ENCODE measurements at places on chromosomes 5 and 9.

DNA sequence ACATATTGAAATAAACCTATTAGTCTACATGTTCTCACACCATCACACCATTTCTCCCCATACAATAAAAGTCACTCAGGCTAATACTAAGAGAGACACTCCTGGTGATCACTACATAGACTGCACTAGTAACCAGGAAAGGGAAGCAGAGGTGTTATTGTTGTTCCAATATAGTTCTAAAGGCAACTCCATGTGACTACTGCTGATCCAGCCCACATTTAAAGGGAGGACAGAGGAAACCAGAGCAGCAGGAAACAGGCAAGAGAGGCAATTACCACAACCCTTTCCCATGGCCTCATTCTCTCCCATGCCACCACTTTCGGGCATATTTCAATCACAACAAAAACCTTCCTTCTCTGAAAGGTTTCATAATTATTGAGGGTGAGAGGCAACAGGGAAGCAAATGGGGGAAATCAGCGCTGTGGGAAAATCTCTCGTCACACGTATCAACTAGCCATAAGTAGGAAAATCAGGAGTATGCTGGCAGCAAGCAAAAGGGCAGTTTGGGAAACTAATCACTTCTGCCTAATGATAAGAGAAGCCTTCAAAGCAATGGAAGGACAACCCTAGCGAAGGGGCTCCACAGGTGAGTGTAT is 1.8 kb downstream of the UBAP2 start:
- no peak for DNase-seq

DNA sequence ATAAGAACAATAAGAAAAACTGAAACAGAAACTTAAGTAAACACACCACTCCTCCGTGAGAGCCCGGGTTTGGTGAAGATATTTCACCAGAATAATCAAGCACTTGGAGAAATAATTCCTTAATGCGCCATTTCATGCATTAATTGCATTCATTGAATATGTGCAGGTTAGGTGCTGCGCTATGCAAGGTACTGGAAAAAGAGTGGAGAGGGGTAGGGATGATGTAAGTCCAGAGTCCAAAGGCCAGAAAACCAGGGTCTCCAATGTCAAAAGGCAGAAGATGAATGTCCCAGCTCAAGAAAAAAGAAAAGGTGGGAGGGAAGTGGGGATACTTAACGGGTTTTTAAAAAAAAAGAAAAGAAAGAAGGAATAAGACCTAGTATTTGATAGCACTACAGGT is 669 bp upstream of the ZFP37 start:
- no peak for DNase-seq

- no peak for DNase-seq
Measured at GRCh38 chr9:106708475-106709146, 154.4 kb upstream of the ZNF462 start.

DNA sequence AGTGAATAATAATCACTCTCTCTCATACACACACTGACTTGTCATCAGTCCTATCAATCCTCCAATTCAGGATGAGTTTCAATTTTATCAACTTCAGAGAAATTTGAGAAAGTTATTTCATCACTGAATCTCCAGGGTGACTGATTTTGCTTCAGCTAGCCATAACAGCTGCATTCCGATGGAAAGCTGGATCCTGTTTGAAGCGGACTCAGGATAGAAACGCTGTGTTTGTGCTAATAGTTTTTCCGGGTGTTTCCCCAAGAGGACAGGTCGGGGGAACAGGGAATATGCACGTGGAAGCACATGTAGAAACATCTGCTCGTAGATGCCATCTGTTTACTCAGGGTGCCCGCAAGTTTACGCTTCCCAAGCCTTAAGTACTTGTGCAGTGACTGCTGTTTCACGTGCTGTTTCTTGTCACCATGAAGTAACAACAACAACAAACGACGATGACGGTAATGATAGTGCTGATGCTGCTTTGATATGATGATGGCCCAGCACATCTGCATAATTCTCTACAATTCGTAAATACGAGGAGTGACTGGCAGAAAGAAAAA is 263.7 kb upstream of the DAPK1 start:
- DNase-seq: no peak

DNA sequence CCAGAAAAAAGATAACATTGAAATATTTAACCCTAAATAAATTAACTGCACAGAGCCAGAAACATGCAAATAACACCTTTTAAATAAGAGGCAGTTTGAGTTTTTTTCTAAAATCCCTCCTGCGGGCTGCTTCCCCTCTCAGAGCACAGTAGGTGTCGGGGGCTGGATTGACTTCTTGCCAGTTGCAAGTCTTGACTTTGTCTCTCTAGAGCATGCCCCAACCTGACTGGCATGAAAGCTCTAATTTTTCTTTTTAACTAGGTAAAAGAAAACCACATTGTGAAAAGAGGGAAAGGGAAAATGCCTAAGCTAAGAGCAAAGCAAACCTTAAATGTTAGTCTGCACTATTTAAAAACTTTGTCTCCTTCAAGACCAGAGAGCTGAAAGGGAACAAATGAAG is 46.4 kb upstream of the DNAH5 start:
- no peak for DNase-seq

- DNase-seq: no peak
Measured at GRCh38 chr9:132541051-132541450, 41.4 kb upstream of the BARHL1 start.

- DNase-seq: no peak
Measured at GRCh38 chr5:31825518-31826068, 186.7 kb downstream of the PDZD2 start.

- DNase-seq: no peak
Measured at GRCh38 chr9:110486218-110486617, 93.3 kb downstream of the SVEP1 start.

DNA sequence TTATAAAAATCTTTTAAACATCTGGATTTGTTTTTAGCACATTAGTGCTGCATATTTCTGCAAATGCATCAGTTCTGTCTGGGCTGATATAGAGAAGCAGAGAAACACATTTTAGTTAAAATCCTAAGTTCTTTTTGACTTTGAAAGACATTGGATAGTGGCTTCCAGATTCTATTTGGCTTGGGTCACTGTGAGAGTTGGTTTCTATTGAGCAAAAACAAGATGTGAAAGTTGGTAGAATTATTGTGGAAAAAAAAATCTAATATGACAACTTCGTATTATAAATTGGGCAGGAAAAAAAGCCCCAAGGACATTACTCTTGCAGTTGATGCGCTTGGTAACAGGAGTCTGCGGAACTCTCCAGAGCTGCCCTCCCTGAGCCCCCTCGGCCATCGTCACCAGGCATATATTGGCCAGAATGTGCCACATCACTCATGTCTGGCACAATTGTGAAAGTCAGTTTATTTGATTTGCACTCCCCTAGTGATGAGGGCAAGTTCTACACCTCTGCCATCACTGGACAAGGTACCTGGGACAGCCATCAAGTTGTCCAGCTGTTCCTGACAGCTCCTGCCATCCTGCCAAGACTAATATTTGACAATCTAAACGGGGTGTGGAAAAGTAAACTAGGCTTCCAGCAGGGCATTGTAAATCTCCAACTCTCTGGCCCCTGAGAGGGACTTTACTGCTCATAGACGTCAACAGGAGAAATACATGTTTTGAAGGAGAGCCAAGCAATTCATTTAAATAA is 334.5 kb downstream of the TENT4A start:
- no peak for DNase-seq

GRCh38 chr5:174087783-174088182 is 42.3 kb downstream of the NSG2 start:
- DNase-seq: no peak

DNA sequence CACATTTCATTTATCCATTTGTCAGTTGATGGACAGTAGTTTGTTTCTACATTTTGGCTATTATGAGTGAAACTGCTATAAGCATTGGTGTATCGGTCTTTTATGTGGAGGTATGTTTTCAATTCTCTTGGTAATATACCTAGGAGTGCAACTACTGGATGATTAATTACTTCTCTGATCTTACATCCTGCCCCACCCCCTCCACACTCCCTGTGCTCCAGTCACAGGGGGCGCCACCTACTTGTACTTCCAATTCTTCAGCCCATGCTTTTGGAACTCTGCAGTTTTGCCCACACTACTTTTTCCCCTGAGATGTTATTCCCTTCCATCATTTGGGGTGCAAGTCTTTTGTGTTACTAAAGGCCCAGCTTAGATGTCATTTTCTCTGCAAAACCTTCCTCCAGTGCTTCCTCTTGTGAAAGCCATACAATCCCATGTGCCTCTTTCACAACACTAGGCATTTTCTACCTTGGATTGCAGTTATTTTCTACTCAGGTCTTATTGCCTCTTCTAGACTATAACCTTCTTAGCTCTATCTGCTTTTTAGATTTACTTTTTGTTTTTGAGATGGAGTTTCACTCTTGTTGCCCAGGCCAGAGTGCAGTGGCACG is 42.1 kb downstream of the SEC61B start:
- no peak for DNase-seq

- DNase-seq: no peak
Measured at GRCh38 chr9:112546149-112547012, 59.8 kb downstream of the KIAA1958 start.

DNA sequence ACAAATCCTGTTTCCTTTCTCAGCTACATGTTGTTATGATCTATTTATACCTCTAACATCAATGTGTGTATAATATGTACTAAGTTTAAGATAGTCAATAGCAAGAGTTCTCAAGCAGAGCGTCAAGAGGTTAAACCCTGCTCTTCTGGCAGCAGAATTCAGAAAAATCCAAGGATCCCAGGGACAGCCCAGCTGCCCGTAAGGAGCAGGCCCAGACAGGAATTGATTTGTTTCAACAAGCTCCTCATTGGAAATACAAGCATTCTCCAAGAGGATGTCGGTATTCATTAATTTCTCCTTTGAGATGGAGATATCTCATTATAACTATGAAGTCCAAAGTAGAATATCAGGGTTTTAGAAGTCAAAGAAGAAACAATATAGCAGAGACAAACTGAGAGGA is 14.9 kb downstream of the EFNA5 start:
- no peak for DNase-seq

DNA sequence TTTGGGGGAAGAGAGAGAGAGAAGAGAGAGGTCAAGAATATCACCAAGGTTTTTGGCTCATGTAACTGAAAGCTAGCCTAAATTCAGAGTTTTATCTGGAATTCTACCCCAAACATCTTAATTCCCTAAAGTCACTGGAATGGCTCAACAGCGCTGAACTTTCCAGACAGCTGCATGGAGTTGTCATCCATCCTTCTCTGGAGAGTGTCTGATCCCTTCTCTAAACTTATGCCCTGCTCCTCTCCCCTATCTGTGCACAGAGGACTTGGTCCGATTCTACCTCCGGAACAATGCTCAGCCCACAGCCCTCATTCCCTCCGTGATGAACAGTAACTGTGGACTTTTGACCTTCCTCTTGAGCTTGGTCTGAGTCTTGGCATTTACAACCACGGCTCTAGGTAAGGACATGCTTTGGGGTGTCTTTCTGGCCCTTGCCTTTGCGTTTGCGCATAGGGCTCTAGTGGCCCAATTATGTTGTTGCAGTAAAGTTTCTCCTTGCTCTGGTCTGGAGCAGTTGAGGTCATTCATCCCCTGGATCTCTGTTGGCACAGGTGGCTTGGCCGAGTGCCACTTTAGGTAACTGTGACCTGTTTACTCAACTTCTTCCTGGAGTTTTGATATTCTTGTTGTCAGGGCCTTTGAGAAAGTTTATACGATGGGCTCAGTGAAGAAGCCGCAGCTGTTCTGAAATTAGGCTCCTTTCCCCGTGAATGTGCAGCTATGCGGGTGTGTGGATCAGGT is 18.3 kb upstream of the CD180 start:
- DNase-seq: no peak

DNA sequence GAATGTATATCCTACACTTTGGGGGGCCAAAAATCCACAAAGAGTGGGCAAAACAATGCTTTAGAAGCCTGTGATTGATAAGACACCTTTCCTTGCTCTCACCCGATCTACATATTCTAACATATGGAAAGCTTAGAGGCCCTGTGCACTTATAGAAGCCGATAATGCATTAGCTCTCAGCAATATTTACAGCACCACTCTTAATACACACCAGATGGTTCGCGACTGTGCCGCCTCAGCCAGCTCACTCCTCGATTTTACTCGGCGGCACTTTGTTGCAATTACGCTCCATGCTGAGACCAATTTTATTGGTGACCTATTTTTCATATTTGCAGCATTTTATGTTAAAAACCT is 18.8 kb downstream of the NR2F1 start:
- no peak for DNase-seq

DNA sequence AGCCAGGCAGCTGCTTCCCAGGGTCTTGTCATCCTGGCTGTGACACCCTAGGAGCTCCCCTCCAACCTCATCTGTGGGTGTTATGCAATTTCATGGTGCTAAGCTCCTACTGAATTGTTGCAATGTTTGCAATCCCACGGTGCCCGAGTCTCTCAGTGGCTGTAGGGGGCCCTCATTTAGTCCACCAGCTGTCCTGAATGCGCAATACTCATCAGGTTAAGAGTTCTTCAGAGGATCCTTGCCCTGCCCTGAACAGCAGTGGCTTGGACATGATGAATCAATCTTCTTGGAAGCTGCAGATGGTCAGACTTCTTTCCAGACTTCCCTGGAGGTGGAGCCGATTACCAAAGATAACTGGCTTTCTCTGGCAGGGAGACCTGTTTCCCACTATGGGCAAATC is 584.1 kb downstream of the CCDC171 start:
- no peak for DNase-seq

- DNase-seq: no peak
Measured at GRCh38 chr5:69167493-69167855, 524 bp downstream of the CCNB1 start.

- DNase-seq: no peak
Measured at GRCh38 chr9:32728181-32728580, 55.2 kb upstream of the TMEM215 start.

DNA sequence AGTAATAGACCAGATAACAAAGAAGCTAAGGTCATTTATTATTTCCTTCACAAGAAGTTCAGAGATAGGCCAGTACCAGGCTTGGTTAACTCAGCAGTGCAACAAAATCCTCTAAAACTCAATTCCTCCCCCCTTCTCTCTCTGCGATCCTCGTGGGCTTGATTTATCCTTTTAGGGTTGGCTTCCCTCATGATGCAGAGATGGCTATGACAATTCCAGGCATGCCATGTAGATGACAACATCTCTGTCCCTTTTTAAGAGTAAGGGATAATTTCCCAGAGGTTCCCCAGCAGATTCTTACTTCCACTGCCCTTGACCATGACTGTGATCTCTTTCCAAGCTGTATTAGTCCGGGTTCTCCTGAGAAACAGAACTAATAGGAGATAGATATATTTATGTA is 28.7 kb upstream of the DAP start:
- DNase-seq: no peak

- DNase-seq: no peak
Measured at GRCh38 chr5:83564069-83564749, 92.7 kb downstream of the VCAN start.

- DNase-seq: no peak
Measured at GRCh38 chr5:172163346-172163745, 24.7 kb downstream of the STK10 start.

- DNase-seq: no peak
Measured at GRCh38 chr9:135476561-135477355, 2.8 kb upstream of the PPP1R26 start.

All from stimulated activated CD8-positive, alpha-beta memory T cell treated with anti-CD3 and anti-CD28 coated beads, Interleukin-4, amount 100 ng/mL, for 1 hour (primary cell).